ENCODE measurements at places on chromosomes 5 and 9.

DNA sequence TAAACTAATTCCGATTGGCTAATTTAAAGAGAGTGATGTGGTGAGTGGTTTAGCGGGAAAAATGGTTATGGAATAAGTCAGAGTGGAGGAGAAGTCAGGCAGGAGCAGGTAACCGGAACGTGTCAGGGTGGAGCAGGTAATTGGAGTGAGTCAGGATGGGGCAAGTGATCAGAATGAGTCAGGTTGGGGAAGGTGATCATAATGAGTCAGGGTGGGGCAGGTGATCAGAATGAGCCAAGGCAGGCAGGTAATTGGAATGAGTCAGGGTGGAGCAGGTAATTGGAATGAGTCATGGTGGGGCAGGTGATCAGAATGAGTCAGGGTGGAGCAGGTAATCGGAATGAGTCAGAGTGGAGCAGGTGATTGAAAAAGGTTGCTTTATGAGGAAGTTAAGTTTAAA, 101.4 kb downstream of the TMEM167A start:
- no peak for DNase-seq

GRCh38 chr5:78534148-78534904, 114.2 kb downstream of the LHFPL2 start:
- peak; percentile 66 for DNase-seq

DNA sequence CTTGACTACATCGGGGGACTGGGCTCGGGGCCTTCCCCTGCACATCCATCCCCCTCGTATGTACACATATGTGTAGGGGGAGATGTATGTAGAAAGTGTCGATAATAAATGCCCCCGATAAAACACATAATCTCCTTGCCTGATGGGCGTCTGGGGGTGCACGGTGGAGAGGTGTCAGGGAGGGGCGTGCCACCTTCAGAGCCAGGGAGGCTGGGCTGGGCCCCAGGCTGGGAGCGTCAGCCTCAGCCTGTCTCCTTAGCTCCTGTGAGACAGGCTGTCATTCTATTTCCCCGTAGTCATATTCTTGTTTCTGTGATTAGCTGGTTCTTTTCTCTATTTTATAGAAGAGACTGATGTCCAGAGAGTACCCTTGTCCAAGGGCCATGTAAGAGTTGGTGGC, 4.7 kb upstream of the RXRA start:
- no peak for DNase-seq

DNA sequence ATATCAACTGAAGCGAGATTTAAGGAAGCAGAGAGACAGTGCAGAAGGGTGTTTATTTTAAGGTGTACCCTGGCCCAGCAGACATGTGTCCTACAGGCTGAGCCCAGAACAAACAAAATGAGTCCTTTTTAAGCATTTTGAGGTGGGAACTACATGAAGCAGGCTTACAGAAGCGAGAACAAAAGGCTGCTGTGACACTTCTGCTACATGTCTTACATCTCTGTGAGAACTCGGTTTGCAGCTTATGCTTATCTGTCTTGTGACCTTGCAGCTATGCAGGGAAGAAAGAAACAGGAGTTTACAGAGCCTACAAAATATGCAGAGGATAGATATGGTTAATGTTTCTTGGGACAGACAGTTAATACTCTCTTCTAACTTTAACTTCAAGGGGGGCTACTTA, 295.9 kb downstream of the CEMIP2 start:
- no peak for DNase-seq

DNA sequence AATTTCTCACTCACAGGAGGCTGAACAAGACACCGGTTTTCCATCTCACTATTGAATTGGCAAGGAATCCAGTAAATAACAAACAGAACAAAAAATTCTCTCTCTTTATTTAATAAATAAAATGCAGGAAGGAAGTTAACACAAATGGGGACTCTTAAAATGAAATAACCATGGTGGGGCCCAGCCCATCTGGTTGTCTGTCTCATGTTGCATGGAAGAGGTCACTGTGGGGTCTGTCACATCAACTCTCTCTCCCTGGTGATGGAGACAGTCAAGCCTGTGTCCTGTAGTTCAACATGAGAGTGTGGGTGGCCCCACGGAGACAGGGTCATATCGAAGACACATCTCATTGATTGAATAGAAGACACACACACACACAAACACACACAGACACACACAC, 297.7 kb downstream of the IRX2 start:
- no peak for DNase-seq

DNA sequence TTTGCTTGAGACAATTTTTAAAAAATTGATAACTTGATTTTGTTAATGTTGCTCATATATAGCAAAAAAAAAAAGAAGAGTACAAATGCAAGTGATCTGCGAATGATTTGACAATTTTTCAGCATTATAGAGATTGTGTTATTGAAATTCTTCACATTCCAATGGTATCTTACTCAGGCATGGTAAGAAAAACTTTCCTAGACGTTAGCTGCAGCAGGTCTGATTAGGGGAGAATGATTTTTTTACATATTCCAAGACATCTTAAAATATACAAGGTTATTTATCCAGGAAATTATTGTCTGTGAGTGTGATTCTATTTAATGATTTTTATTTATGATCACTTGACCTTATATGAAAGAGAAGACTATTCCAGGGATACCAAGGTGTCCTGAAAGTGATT, 361.9 kb downstream of the MAT2B start:
- peak; percentile 29 for DNase-seq

DNA sequence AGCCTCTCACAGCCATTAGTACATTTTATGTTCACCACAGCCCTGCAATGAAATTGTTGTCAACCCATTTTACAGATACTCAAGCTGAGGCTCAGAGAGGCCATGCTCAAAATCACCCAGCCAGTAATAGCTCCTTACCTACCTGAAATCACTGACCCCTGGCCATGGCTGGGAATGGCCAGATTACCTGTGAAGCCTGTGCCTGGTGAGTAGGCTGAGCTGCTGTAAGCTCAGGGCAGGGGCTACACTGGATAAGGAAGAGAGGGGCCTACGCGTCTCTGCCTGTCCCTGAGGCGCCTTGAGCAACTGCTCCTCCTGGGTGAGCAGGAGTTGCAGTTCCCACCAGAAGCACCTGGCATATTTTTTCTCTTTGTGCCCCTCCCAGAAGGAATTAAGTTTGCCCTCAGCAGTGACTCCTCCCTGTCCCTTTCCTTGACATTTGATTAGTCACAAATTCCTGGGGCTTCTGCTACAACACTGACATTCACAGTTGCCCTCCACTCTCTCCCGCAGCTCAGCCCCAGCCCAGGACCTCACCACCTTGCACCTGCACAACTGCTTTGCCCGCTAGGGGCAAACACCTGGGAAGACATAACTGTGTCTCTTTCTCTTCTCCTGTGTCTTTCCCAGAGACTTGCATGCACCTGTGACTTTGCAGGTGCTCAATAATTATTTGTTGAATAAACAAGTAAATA, 5.7 kb downstream of the CLTB start:
- no peak for DNase-seq

DNA sequence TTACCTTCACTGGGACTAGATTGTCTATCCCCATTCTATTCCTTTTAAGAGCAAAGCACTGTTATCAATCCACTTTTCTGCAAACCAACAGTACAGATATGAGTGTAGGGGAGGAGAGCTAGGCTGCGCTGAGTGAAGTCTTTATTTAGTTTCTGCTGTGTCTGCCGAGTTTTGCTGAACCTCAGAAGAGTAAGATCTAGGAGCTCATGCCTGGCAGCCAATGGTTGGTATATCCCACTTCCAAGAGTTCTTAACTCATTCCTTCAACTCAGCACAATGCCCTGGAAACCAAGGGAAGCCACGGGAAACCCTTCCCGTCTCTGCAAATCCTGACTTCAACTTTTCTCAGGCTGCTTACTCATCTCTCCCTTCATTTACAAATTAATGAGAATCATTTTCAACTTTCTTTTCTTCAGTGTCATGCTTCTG, 58.0 kb upstream of the JAK2 start:
- peak; percentile 12 for DNase-seq

DNA sequence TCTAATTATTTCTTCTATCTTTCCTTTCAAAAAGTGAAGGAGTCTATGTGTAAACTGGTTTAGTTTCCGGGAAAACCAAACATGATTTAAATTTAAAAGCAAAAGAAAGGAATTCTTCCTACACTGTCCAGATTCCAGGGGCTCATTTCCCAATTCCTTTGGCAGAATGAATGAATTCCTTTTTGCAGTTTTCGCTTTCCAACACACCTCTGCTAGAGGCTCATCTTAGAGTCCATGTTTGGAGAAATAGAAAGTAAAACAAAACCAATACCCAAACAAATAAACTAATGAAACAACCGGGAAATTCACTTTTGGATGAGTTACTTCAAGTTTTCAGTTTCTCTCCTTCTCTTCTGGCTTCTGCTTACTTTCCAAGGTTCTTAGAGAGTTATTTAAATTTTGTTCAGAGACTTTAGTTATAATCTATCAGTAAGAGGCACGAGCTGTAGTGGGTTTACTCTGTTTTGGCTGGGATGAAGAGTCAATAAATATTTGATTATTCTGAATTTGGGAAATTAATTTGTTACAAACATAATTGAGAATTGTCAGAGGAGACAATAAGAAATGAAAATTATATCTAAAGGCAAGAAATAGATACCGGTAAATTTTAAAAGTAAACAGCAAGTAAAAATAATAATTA, 365.0 kb upstream of the CDH9 start:
- peak; percentile 1 for DNase-seq

DNA sequence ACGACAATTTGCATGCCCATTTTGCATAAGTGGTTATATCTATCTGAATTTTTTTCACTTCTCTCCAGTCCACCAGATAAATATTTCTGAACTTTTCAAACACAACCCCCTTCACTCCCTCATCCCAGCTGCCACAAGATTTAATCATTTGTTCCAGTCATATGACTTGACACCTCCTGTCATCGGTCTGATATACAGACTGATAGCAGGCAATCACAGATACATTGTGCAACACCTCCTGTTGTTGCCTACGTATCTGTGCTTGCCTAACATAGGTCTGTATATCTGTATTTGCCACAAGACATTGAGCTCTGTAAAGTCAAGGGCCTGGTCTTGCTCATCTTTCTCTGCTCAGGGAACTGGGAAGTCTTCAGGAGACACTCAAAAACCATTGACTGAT, 65.6 kb downstream of the GNA14 start:
- no peak for DNase-seq

- DNase-seq, result no peak
Observed at GRCh38 chr9:130899051-130899748, 2.6 kb upstream of the QRFP start.

DNA sequence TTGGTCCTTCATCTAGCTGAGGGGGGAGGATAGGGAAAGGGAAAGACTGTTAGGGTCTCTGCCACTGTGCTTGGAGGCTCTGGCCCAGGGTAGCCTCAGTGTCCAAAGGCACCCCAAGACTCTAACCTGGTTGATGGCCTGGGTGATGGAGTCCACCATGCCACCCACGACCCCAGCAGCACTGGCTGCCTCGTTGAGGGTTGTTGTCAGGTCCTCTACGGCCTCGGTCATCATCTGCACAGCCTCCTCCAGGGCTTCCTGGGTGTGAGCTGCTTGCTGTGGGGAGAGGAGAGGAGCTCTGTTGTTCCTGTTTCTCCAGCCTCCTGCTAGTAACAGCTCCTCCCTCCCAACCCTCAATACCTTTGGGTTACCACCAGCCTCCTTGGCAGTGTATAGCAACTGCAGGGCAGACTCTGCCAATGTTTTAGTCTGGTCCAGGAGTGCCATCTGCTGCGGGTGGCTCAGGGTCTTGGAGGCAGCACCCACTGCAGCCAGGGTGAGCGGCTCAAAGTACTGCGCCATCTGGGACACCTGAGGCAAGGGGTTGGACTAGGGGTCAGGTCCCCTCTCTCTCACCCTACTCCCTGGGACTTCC, 16.2 kb upstream of the TPM2 start:
- no peak for DNase-seq
